ENCODE measurements at places on chromosomes 6 and 20. TPM values are rescaled to one million over a fixed set of nuclear protein-coding genes. Genes with fewer than 3 reads are reported as not detected.

The EPB41L1 gene
- total RNA-seq = 0.80 TPM

DNA sequence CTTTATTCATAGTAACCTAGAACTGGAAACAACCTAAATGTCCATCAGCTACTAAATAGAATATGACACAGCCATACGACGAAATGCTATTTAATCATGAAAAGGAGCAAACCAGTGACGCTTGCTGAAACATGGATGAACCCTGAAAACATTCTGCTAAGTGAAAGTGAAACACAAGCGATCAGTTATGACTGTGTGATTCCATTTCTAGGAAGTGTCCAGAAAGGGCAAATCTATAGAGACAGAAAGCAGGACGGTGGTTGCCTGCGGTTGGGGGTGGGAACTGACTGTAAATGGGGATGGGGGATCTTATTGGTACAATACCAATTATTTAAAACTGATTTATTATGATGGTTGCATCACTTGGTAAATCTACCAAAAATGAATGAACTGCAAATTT is 126.8 kb downstream of the IPCEF1 start:
- H3K4me1 ChIP-seq = peaks cover 45% of the 10 kb centered on the region
- H3K27ac ChIP-seq = peak overlapping the region; percentile 54
- H3K36me3 ChIP-seq = peaks cover 6% of the 10 kb centered on the region
- no peaks in the 10 kb centered on the region for H3K27me3 ChIP-seq
- no peak for DNase-seq

The RCAN2 gene
- total RNA-seq = 0.18 TPM

- no peak overlapping the region for H3K4me3 ChIP-seq
- no peaks in the 10 kb centered on the region for H3K4me1 ChIP-seq
- no peak overlapping the region for H3K27ac ChIP-seq
- H3K27me3 ChIP-seq = no peaks in the 10 kb centered on the region
- no peaks in the 10 kb centered on the region for H3K36me3 ChIP-seq
These were observed 554.2 kb downstream of the CDH26 start for GRCh38 chr20:60512443-60512842.

DNA sequence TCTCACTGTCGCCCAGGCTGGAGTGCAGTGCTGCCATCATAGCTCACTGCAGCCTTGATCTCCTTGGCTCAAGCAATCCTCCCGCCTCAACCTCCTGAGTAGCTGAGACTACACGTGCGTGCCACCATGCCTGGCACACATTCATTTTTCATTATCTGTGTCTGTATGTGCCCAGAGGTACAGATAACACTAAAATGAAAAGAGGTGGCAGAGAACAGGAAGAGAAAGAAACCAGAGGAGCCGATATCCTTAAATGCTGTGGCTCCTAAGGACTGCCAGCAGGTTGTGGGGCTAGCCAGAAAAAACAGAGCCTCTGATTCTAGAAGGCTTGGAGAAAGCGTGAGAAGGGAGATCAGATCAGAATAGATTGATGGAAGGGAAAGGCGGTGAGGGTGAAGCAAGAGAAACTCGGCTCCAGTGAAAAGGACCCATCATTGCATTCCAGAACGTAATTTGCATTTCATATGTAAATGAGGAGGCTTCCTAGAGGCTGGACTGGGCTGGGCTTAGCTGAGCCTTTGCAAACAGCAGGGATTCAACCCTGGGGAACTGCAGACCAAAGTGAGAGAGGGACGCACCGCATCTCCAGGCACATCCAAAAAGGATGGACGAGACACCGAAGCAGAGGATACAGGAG is 64.2 kb downstream of the GCNT2 start:
- no peak overlapping the region for H3K27ac ChIP-seq
- H3K27me3 ChIP-seq = no peaks in the 10 kb centered on the region
- no peak for DNase-seq

- DNase-seq = no peak
- no peak overlapping the region for H3K27ac ChIP-seq
- no peaks in the 10 kb centered on the region for H3K4me1 ChIP-seq
- H3K27me3 ChIP-seq = no peaks in the 10 kb centered on the region
These were observed 15.5 kb downstream of the GSS start for GRCh38 chr20:34940081-34940481.

The MAP7 gene
- total RNA-seq = 0.39 TPM

DNA sequence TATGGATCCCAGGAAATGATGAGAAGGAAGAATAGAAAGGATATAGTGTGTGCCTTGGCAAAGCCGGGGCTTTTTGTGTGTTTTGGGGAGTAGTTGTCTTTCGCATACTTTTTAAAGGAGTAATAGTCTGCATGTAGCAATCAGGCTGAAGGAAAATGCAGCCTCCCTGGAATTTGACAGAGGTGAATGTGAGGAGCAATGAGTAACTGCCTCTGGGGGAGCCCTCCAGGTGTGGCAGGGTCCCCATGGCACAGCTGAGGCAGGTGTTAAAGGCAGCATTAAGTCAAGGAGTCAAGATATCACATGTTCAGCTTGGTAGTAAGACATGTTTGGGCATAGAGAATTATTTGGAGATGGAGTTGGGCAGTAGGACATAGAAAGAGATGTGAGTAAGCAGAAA is 203.1 kb downstream of the C6orf118 start:
- no peaks in the 10 kb centered on the region for H3K36me3 ChIP-seq
- no peak overlapping the region for H3K4me3 ChIP-seq
- H3K27ac ChIP-seq = no peak overlapping the region
- no peaks in the 10 kb centered on the region for H3K4me1 ChIP-seq

DNA sequence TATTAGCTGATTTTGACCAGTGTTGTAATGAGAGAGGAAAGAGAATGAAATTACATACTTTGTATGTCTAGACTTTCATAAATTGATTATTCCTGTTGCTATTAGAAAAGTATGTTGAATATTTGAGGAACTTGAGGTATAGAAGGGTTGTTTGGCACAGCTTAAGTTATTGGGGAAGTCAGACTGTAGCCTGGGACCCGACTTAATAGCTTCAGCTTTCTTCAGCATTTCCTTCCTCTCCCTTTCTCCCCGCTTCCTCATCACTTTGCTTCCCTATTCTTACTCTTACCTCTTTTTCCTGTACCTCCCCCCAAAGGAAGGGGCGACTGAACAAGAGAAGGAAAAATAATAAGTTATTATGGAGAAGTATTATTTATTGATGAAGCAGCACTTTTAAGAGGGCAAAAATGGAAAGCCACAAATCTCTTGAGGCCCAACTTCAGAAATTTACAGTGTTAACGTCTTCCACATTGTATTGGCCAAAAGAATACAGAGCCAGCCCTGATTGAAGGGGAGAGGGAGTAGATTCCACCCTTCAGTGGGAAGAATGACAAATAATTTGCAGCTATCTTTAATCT is 7.4 kb downstream of the SENP6 start:
- no peak for DNase-seq
- H3K4me3 ChIP-seq = no peak overlapping the region
- H3K36me3 ChIP-seq = no peaks in the 10 kb centered on the region
- peaks cover 29% of the 10 kb centered on the region for H3K4me1 ChIP-seq

DNA sequence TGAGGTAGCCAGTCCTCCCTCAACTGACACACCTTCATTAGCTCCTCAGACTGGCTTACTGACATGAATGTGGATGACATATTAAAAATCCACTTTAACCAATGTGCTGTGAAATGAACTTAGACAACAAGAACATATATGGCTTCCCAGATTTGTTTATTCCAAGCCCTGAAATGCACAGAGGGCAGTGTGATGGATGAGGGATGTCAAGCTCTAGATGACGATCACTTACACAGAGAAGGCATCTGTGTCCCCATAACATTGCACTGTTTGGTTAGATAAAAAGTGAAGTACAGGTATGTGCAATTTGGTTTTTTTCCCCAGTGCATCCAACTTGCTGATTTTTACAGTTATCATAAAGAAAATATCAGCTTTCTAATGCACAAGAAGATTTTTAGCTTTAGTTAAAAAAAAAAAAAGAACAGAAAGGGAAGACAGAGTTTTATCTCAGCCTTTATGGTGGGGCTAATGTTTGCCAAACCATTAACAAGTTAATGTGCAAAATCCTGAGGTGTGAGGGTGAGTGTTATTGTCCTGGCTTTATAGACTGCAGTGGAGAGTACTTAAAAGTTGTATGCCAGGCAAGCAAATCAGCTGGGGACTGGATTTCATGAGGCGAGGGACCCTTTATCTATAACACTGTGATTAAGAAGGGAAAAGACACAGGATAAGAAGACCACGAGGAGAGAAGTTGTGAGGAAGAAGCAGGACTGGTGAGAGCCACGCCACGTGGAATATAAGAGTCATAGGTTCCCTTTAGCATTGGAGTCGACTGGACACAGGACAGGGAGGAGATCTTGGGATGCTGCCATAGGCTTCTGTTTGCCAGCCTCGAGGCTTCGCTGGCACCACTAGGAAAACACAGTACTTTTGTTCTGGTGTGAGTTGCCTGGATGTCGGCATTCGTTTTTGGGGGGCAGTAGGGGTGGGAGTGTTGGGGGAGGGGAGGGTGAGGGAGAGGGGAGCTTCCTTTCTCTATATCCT is 90.0 kb upstream of the BACH2 start:
- H3K27ac ChIP-seq = no peak overlapping the region
- no peak for DNase-seq
- peaks cover 13% of the 10 kb centered on the region for H3K4me1 ChIP-seq
- H3K4me3 ChIP-seq = no peak overlapping the region

The ZNF341 gene
- 4.6 TPM for total RNA-seq

DNA sequence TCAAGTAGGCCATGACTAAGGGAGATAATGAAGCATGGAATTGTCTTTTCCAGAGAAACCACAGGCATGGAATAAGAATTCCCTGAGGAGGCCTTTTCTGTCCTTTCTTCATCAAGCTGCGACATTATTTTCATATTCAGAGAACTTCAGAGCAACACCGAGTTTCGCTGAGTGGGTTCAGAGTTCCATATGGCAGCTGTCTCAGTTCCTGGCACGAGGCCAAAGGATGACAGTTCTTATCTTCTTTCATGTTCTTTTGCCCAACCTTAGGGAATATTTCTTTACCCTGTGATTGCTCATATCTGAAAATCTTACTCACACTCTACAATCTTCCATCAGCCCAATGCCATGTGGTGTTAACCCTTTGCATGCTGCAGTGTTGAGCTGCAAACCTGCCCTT is 135.3 kb upstream of the BMP2 start:
- no peak overlapping the region for H3K27ac ChIP-seq
- H3K36me3 ChIP-seq = no peaks in the 10 kb centered on the region
- DNase-seq = no peak
- H3K4me3 ChIP-seq = no peak overlapping the region
- no peaks in the 10 kb centered on the region for H3K27me3 ChIP-seq

The PLN gene
- total RNA-seq = not detected

GRCh38 chr6:23224540-23224939 is 655.2 kb downstream of the HDGFL1 start:
- no peaks in the 10 kb centered on the region for H3K36me3 ChIP-seq
- H3K4me1 ChIP-seq = no peaks in the 10 kb centered on the region
- H3K27me3 ChIP-seq = no peaks in the 10 kb centered on the region
- DNase-seq = no peak
- no peak overlapping the region for H3K27ac ChIP-seq

GRCh38 chr6:52186480-52186879 is 305 bp downstream of the IL17A start:
- no peak overlapping the region for H3K27ac ChIP-seq
- H3K36me3 ChIP-seq = no peaks in the 10 kb centered on the region
- no peak overlapping the region for H3K4me3 ChIP-seq
- no peaks in the 10 kb centered on the region for H3K4me1 ChIP-seq
- H3K27me3 ChIP-seq = peaks cover 9% of the 10 kb centered on the region

The TSPYL4 gene
- total RNA-seq = 22.4 TPM

- H3K27ac ChIP-seq = no peak overlapping the region
- no peak for DNase-seq
These were observed 17.6 kb downstream of the GHRH start for GRCh38 chr20:37243937-37244571.

GRCh38 chr20:24698706-24699206 is 229.3 kb downstream of the SYNDIG1 start:
- H3K27ac ChIP-seq = no peak overlapping the region
- H3K4me1 ChIP-seq = no peaks in the 10 kb centered on the region
- H3K4me3 ChIP-seq = no peak overlapping the region
- H3K36me3 ChIP-seq = no peaks in the 10 kb centered on the region
- H3K27me3 ChIP-seq = no peaks in the 10 kb centered on the region

The DNPH1 gene
- total RNA-seq = 31.9 TPM

The GNRH2 gene
- 3.0 TPM for total RNA-seq

The CCNC gene
- total RNA-seq = 39.5 TPM

The HLA-E gene
- total RNA-seq = 1,207 TPM

DNA sequence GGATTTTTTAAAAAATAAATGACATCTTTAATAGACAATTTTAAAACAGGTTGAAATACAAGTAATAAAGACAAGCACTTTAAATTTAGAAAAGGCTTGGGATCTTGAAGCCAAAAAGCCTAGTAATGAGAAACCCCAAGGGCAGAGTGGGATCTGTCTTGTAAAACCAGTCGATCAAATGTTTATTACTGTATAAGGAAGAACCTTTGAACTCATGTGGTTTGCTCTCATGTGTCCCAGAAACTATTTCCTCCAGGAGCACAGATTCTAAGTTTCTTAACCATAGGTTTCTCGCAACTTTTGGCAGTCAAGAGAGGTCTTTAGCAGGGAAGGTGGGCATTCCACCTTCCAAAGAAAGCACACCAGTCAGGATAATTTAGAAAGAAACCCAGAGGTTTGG is 541.7 kb upstream of the BTBD3 start:
- no peaks in the 10 kb centered on the region for H3K4me1 ChIP-seq
- no peaks in the 10 kb centered on the region for H3K27me3 ChIP-seq
- DNase-seq = no peak
- no peaks in the 10 kb centered on the region for H3K36me3 ChIP-seq
- no peak overlapping the region for H3K4me3 ChIP-seq

DNA sequence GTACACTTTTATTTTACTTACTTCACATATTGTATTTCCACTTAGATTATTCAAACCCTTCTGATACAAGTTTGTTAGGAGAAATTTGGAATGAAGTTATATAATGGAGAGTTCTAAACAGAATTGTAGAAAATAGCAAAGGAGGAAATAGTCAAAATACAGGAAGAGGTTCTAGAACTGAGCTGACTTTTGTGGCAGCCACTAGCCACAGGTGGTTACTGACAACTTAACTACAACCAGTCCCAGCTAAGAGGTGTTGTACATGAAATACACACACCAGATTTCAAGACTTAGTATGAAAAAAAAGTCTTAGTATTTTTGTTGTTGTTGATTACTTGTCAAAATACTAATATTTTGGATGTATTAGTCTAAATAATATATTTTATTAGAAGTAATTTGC is 727.4 kb upstream of the CITED2 start:
- no peaks in the 10 kb centered on the region for H3K36me3 ChIP-seq
- no peaks in the 10 kb centered on the region for H3K27me3 ChIP-seq
- H3K4me1 ChIP-seq = no peaks in the 10 kb centered on the region
- no peak for DNase-seq
- no peak overlapping the region for H3K27ac ChIP-seq

Data from T-cell (primary cell).